ENCODE measurements at places on chromosomes 3 and 15.

DNA sequence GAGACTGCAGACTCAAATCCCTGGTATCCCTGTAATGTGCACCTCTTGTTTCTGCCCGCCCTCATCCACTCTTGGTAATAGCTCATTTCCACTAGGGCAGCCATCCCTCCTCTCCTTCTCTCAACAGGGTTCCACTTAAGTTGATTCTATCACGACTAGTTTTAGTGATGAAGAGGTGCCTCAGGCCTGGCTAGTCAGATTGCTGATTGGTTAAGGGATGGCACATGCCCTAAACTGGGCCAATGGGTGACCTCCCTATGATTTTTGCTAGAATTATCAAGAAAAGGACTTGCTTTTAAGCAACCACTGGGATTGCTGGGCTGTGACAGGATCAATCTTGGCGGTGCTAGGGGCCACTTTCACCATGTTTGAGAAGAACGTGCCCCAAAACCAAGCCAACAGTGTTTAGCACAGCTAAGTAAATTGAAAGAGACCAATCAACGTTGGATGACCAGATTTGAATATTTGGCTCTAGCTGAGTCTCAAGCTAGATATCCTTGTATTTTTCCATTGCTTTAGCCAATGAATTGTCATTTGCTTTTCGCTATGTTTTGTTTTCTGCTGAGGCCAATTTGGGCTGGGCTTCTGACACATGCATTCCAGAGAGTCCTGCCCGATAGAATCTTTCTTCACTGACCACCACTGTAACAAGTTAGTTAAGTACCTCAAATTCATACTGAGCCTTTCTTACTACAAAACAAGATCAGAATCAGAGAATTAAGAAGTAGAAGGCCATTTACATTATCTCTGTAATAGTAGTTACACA, 131.0 kb downstream of the PDZRN3 start:
- peak; percentile 44 for DNase-seq

DNA sequence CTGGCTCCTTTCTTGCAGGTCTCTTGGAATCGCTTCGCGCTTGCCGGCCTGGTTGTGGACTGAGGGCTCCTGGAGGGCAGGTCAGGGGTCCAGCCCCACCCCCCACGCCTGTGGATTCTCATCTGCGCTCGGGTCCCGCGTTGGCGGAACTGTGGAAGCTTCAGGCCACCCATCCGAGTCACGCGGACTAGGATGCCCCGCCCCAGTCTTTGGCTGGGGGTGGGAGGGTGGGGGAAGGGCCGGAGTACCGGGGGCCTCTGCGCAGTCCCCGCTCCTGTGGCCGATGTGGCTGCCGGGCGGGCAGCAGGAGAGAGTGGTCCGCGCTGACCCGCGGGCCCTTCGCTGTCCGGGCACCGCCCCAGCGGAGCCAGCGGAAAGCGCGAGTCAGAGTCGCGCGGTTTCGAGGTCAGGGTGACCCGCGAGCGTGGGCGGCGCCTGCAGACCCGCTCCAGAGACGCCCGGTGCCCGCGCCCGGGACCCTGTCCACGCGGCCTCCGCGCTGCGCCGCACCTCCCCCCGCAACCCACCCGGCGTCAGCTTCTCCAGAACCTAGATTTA, 114.2 kb downstream of the KLF13 start:
- no peak for DNase-seq

DNA sequence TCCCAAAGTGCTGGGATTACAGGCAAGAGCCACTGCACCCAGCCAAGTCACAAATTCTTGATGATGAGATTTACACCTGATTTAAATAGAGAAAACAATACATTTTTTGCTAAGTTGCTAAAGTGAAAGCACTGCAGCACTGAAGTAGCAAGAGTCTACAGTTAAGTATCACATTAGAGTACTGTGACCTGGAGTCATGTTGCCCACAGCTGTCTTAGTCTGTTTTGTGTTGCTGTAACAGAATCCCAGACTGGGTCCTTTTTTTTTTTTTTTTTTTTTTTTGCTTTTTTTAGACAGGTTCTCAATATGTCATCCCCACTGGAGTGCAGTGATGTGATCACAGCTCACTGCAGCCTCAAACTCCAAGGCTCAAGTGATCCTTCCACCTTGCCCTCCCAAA, 23.2 kb upstream of the GNB4 start:
- DNase-seq: no peak

- no peak for DNase-seq
These were observed 8.1 kb downstream of the WDR82 start for GRCh38 chr3:52270252-52270754.

- DNase-seq: no peak
These were observed 29.4 kb downstream of the GAP43 start for GRCh38 chr3:115652738-115653137.

GRCh38 chr15:62853841-62854225, 188.7 kb upstream of the TPM1 start:
- DNase-seq: no peak

GRCh38 chr3:53890726-53891475, 758 bp downstream of the SELENOK start:
- no peak for DNase-seq

GRCh38 chr15:70266412-70267121, 168.8 kb upstream of the TLE3 start:
- no peak for DNase-seq

- no peak for DNase-seq
These were observed 214.6 kb downstream of the MAGI1 start for GRCh38 chr3:65824166-65824565.

- DNase-seq: no peak
These were observed 48.9 kb upstream of the CPNE4 start for GRCh38 chr3:132083583-132084279.

DNA sequence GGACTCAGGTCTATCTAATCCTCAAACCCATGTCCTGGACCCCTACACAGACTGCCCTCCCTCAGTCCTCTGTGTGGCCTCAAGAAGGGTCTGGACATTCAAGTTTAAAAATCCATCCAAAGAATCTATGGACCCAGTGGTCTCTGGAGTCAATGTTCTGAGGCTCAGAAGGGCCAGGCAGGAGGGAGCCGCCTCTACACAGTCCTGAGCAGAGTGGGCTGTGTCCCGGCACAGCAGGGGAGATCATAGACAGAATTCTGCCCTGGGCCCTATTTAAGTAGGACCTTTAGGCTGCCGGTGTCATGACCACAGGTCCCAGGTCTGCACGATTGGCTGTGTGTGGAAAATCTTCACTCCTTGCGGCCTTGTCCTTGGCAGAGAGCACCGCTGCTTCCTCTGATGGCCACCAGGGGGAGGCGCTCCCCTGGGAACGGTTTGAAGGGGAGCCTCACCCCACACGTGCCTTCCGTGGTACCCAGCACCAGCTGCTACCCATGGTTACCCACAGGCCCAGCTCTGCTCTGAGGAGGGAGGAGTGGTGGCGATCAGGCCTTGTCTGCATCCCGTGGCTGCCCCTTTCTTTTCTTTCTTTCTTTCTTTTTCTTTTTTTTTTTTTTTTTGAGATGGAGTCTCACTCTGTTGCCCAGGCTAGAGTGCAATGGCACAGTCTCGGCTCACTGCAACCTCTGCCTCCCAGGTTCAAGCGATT, 37.9 kb downstream of the CHRD start:
- DNase-seq: no peak

Data from BJ (cell line).